Neural progenitor cell (in vitro differentiated cells): ENCODE measurements at places on chromosomes 2 and 18. TPM values are rescaled to one million over a fixed set of nuclear protein-coding genes. Genes with fewer than 3 reads are reported as not detected.

GRCh38 chr2:221420245-221420644, 151.9 kb downstream of the EPHA4 start:
- DNase-seq: no peak

DNA sequence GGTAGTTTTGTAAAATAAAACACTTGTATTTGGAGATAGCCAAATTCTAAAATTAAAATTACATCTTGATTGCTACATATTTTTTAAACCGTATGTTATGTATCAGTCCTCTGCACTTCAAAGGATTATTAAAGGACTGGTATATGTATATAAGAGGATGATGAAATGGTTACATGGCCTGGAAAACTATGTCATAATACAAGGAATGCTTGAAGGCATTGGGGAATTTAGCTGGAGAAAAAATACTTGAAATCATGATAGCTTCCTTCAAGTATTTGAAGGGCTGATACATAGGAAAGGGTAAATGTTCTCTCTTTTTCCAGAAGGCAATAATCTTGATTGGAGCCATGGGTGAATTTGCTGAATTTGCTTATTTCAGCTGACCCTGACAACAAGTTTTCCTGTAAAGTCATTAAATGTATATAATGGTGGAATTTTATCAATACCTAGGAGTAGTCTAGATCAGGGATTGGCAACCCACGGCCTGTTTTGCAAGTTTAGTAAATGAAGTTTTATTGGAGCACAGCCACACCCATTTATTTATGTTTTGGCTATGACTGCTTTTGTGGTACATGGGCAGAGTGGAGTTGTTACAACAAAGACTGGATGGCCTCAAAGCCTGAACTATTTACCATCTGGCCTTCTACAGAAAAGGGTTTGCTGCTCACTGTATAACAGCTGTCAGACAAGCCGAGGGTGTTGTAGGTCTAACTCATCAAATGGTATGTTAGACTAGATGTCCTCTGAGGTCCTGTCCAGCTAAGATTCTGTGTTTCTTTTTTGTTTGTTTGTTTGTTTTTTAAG, 34.4 kb downstream of the ACYP2 start:
- DNase-seq: no peak

DNA sequence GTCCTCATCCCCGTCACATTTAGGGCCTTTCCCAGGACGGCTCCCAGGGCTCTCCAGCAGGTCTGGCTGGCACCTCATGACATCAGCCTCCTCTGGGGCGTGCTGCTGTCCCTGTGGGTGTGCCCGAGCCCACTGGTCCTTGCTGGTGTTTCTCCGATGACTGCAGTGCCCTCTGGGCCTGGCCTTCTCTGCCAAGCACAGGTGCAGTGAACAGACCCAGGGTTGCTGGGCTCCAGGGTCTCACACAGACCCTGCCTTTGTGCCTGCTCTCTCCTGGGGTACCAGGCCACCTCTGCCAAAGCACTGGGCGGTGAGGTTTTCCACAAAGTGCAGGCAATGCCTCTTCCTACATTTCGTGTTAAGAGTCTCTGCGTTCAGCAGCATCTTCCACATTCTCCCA, 246.1 kb downstream of the ACKR3 start:
- no peak for DNase-seq

- DNase-seq: no peak
Measured at GRCh38 chr2:190235551-190236075, 84.0 kb downstream of the HIBCH start.

GRCh38 chr2:22481486-22482259, 903.3 kb upstream of the KLHL29 start:
- DNase-seq: no peak

GRCh38 chr2:43810452-43810851, 28.2 kb downstream of the ABCG5 start:
- no peak for DNase-seq

DNA sequence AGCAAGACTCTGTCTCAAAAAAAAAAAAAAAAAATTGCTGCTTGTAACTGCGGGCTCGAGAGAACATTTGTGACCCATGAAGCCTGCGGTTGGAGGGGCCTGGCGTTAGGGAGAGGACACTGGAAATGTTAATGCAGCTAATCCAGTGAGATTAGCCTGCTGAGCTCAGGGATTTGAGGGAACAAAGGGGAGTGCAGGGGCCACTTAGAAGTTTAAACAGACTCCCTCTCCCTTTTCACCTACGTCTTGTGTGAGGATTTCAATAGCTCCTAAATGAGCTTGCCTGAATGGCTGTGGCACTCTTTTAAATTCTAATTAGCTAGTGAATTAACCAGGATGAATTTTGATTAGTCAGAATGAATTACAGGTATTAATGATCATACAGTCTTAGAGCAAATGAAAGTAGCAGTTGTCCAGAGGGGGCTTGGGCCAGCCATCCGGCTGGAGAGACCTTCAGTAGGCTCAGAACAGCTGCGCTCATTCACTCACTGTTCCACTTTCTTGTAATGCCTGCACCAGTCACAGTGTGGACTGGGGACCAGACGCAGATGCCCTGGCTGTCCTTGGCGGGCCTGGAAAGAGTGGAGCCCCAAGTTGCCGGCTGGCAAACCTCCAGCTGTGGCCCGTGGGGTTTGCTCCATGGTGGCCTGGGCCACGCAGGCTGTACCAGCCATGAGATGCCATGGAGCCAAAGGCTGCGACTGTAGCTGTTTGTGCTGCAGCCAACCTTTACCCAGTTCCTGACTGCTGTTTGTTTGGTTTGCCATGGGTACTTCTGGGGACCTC, 20.8 kb downstream of the LDLRAD4 start:
- peak; percentile 91 for DNase-seq

DNA sequence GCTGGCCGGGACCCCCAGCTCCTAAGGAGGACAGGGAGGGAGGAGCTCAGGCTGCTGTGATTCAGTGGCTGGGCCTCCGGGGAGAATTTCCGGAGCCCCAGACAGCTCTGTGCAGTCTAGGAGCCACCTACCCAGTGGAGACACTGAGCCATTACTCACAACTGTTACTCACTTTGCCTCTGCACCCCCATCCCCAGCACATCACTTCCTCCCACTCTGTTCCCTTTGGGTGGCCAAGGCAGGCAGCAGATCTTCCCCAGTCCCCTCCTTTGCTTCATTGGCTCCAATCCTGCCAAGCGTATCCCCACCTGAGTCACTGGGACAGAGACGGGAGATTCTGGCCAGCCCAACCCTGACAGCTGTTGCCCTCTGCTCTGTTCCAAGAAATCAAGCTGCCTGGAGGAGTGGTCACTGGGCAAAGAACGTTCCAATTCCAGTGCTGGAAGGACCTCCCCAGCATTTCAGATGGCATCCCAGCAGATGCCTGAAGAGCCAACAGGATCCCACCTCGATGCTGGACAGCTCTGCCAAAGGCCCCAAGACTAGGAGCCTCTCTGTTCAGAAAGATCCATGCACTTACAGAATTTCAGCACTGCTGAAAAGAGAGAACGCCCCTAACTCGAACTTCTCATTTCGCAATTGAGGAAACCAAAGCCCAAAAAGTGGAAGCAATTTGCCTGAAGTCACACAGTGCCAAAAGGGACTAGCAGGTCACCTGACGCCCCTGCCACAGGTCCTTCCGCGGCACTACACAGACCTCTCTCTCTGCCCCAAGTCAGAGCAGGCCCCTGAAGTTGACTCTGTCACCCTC, 68.3 kb downstream of the TNS1 start:
- no peak for DNase-seq

- DNase-seq: peak; percentile 89
Measured at GRCh38 chr18:79395761-79396404, at the start of gene NFATC1. NFATC1 (plus strand) TSS chr18:79395930; CDS start chr18:79396225, 295 bp downstream.

Gene SCN2A
- total RNA-seq: 0.30 and 0.34 TPM in 2 replicates

Gene PPP3R1
- 29.1 and 41.4 TPM in 2 replicates for total RNA-seq

Gene CAD
- total RNA-seq: 26.5 and 51.8 TPM in 2 replicates

Gene FAP
- not detected in 2 replicates for total RNA-seq

Gene SMYD1
- not detected in 2 replicates for total RNA-seq

Gene SP140L
- total RNA-seq: 2.0 and 2.1 TPM in 2 replicates
